Neural progenitor cell (in vitro differentiated cells): ENCODE measurements at places on chromosomes 3 and 15. TPM values are rescaled to one million over a fixed set of nuclear protein-coding genes. Genes with fewer than 3 reads are reported as not detected.

Gene KLHL40
- not detected in 2 replicates for total RNA-seq

Gene ALDH1L1
- 0.31 and 0.60 TPM in 2 replicates for total RNA-seq

Gene CCR3
- not detected in 2 replicates for total RNA-seq

Gene GOLGA8J
- not detected in 2 replicates for total RNA-seq

Gene STRIT1
- not detected in 2 replicates for total RNA-seq

Gene ATP10A
- total RNA-seq = 0.32 and 0.59 TPM in 2 replicates

Gene CHRFAM7A
- total RNA-seq = 0.46 and 1.3 TPM in 2 replicates

Gene C3orf85
- not detected in 2 replicates for total RNA-seq
